ENCODE measurements at places on chromosomes 4 and X. TPM values are rescaled to one million over a fixed set of nuclear protein-coding genes. Genes with fewer than 3 reads are reported as not detected.

GRCh38 chr4:157195374-157195773 lies 25.2 kb upstream of the GRIA2 start:
- H3K4me1 ChIP-seq: no peaks in the 10 kb centered on the region
- H3K27ac ChIP-seq: no peak overlapping the region
- H3K27me3 ChIP-seq: no peaks in the 10 kb centered on the region

- peak overlapping the region; percentile 60 for H3K27ac ChIP-seq
- no peaks in the 10 kb centered on the region for H3K27me3 ChIP-seq
- H3K4me1 ChIP-seq: peaks cover 29% of the 10 kb centered on the region
- peak; percentile 46 for DNase-seq
Measured at GRCh38 chr4:7052923-7053715, 9.9 kb downstream of the TADA2B start.

DNA sequence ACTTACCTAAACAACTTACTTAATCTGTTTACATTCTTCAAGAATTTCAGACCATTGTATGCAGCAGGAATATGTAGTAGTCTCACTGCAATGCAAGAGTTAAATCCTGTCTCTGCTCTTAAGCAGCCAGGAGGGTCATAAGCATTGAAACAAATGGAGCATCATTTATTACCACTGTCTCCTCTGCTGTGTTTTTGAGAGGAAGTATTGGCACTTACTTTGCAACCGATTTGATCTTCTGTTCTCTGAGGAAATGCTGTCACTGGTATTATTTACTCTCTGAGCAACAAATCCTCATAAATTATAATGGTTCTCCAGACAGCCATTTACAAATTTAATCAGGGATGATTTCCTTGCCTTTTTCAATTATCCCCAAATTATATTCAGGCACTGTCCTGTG lies 1367.1 kb downstream of the STIM2 start:
- no peaks in the 10 kb centered on the region for H3K27me3 ChIP-seq
- no peak overlapping the region for H3K27ac ChIP-seq
- H3K4me1 ChIP-seq: no peaks in the 10 kb centered on the region

GRCh38 chr4:160709026-160709425 lies 1454.8 kb downstream of the FSTL5 start:
- peak; percentile 6 for DNase-seq
- no peaks in the 10 kb centered on the region for H3K36me3 ChIP-seq
- no peak overlapping the region for H3K4me3 ChIP-seq
- no peaks in the 10 kb centered on the region for H3K4me1 ChIP-seq

DNA sequence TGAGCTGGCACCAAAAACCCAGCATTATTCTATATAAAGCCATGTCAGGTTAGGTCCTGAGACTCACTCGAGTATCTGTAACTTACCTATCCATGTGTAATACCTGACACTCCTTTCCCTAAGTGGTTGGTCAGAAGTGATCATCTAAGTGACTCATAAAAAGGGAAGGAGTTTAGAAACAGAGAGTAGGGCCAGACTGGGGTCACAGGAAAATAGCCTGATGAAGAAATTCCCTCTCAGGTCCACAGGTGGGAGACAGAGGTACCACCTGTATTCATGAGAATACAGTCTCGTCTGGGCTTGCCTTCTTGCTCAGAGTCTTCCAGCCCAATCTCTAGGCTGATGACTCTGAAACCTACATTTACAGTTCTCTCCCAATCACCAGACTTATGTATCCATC lies 161.8 kb upstream of the MAP3K15 start:
- no peaks in the 10 kb centered on the region for H3K36me3 ChIP-seq

GRCh38 chrX:56812515-56813105 lies 83.6 kb downstream of the NBDY start:
- peak; percentile 48 for DNase-seq
- H3K27ac ChIP-seq: peak overlapping the region; percentile 36
- H3K4me3 ChIP-seq: no peak overlapping the region
- H3K4me1 ChIP-seq: peaks cover 18% of the 10 kb centered on the region
- H3K27me3 ChIP-seq: no peaks in the 10 kb centered on the region

DNA sequence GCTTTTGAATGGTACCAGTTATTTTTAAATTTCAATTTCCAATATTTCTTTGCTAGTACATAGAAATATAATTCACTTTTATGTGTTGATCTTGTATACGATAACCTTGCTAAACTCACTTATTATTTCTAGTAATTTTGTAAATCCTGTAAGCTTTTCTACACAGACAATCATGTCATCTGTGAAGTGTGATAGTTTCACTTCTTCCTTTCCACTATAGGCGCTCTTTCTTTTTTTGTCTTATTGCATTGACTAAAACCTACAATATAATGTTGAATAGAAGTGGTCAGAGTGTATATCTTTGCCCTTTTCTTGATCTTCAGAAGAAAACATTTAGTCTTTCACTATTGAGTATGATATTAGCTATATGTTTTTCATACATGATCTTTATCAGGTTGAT lies 76.6 kb downstream of the ZNF182 start:
- no peak overlapping the region for H3K27ac ChIP-seq
- no peak for DNase-seq
- no peaks in the 10 kb centered on the region for H3K4me1 ChIP-seq
- no peaks in the 10 kb centered on the region for H3K36me3 ChIP-seq
- H3K27me3 ChIP-seq: no peaks in the 10 kb centered on the region
- H3K4me3 ChIP-seq: no peak overlapping the region

The UGT2B15 gene
- 16.5 TPM for polyA plus RNA-seq

- no peaks in the 10 kb centered on the region for H3K27me3 ChIP-seq
- peak; percentile 1 for DNase-seq
- H3K36me3 ChIP-seq: no peaks in the 10 kb centered on the region
Measured at GRCh38 chr4:161629694-161630441, 533.9 kb downstream of the FSTL5 start.

The SFRP2 gene
- polyA plus RNA-seq: 1.2 TPM

DNA sequence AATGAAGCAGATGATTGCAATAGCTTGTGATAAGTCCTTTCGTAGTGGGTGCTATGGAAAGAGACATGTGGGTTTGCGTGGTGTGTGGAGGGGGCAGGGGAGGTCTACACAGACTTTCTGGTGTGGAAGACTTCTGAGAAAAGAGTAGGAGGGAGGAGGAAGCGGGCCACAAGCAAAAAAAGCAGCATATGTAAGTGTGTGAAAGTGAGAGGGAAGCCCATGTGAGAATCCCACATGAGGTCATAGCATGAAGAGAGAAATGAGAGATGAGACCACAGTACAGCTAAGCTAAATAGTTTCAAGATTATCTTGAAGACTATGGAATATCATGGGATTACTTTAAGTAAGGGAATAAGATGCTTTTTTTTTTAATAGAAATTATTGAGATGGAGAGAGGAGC lies 2039.9 kb upstream of the TENM3 start:
- no peaks in the 10 kb centered on the region for H3K4me1 ChIP-seq
- H3K36me3 ChIP-seq: no peaks in the 10 kb centered on the region
- H3K4me3 ChIP-seq: no peak overlapping the region

DNA sequence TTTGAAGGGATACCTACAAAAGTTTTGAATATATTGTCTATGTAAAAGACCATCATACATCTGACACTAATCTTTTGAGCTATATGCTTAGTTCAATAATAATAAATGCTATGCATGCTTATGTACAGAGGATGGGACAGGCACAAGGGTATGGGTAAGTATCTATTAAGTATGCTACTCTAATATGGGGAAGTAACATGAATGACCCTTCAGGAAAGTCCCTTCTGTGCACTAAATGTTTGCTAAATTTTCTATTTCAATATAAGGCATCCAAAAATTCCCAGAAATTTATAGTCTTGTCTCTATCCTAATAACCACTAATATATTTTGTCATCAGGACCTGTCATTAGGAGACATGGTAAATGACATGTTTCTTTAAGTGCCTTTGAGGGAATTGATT lies 19.0 kb downstream of the ATP8A1 start:
- H3K4me1 ChIP-seq: no peaks in the 10 kb centered on the region
- H3K27ac ChIP-seq: no peak overlapping the region
- no peaks in the 10 kb centered on the region for H3K27me3 ChIP-seq
- no peak overlapping the region for H3K4me3 ChIP-seq
- DNase-seq: no peak

GRCh38 chrX:25191403-25191802 lies 175.6 kb upstream of the ARX start:
- H3K27ac ChIP-seq: no peak overlapping the region
- no peak for DNase-seq
- H3K4me1 ChIP-seq: no peaks in the 10 kb centered on the region

DNA sequence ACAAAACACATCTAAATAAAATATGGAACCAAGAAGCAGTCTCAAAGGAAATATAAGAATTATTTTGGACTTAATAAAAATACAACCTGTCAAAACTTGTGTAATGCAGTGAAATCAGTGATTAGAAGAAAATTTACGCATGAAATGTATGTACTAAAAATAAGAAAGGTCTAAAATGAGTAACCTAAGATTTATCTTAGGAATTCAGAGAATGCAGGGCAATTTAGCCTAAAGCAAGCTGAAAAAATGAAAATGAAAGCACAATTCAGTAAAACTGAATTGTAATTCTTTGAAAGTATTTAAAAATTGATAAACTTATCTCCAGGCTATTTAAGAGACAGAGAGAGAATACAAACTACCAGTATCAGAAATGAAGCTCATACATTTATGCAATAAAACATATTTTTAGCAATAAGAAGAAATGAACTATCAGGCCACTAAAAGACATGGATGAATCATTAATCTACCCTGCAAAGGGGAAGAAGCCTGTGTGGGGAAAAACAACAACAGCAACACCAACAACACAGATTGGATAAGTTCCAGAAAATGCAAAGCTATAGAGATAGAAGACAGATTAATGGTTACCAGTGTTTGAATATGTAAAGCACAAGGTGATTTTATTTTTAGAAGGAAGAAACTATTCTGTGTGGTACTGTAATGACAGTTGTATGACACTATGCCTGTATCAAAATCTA lies 442.0 kb upstream of the ADGRL3 start:
- H3K4me1 ChIP-seq: no peaks in the 10 kb centered on the region
- H3K27me3 ChIP-seq: no peaks in the 10 kb centered on the region
- no peak overlapping the region for H3K4me3 ChIP-seq
- no peaks in the 10 kb centered on the region for H3K36me3 ChIP-seq

The ANXA5 gene
- polyA plus RNA-seq: 169 TPM

- H3K4me3 ChIP-seq: no peak overlapping the region
- no peaks in the 10 kb centered on the region for H3K4me1 ChIP-seq
- H3K27me3 ChIP-seq: no peaks in the 10 kb centered on the region
- H3K27ac ChIP-seq: no peak overlapping the region
- no peak for DNase-seq
Measured at GRCh38 chrX:108105473-108105872, 13.9 kb downstream of the ATG4A start.

GRCh38 chr4:55355555-55355954 lies 9.5 kb downstream of the SRD5A3 start:
- H3K4me1 ChIP-seq: no peaks in the 10 kb centered on the region
- H3K4me3 ChIP-seq: no peak overlapping the region
- H3K27ac ChIP-seq: no peak overlapping the region
- no peaks in the 10 kb centered on the region for H3K27me3 ChIP-seq

The PDGFRA gene
- polyA plus RNA-seq: 8.2 TPM

DNA sequence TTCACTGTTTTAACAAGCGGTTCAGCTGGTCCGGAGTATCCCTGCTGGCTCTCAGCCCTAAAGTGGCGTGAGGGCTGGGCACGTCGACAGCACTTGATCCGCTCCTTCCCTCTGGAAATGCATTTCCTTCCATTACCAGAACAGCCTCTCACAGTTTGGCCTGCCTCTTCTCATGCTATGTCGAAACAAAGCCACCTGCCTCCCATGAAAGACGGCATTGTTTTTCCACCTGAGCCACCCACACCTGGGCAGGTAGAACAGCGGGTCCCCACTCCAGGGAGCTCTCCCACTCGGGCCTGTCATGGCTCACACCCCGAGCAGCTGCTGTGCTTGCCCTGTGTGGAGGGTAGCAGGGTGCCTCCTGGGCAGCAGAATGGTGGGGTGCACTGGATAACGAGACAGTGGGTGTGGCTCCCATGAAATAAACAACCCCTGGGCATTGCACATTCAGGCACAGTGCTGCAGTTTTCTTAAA lies 86.2 kb downstream of the FHDC1 start:
- H3K36me3 ChIP-seq: no peaks in the 10 kb centered on the region
- no peaks in the 10 kb centered on the region for H3K27me3 ChIP-seq
- DNase-seq: peak; percentile 59
- H3K4me3 ChIP-seq: no peak overlapping the region
- H3K4me1 ChIP-seq: no peaks in the 10 kb centered on the region

- no peaks in the 10 kb centered on the region for H3K27me3 ChIP-seq
- H3K4me1 ChIP-seq: no peaks in the 10 kb centered on the region
- DNase-seq: no peak
- no peak overlapping the region for H3K27ac ChIP-seq
- no peaks in the 10 kb centered on the region for H3K36me3 ChIP-seq
- H3K4me3 ChIP-seq: no peak overlapping the region
Measured at GRCh38 chr4:165982934-165983333, 109.9 kb downstream of the TLL1 start.

DNA sequence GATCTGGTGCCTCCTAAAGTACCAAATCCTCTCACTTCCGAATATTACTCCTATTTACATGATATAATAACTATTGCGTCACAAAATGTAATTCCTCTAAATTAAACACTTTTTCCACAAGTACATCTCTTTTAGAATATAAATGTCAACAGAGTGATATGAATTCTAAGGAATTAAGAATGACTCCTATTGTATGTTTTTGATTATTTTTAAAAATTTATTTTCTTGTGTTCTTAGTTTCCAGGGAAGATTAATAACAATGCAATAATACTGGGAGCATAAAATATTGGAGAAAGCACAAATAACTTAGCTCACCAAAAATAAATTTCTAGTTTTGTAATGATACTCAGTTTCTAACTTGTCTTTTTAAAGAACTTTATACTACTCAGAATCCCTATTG lies 184.9 kb downstream of the PCDH18 start:
- no peak overlapping the region for H3K27ac ChIP-seq
- no peak for DNase-seq
- H3K36me3 ChIP-seq: no peaks in the 10 kb centered on the region
- H3K4me3 ChIP-seq: no peak overlapping the region
- H3K27me3 ChIP-seq: no peaks in the 10 kb centered on the region

The CT45A1 gene
- polyA plus RNA-seq: not detected

The RLIM gene
- polyA plus RNA-seq: 4.9 TPM

DNA sequence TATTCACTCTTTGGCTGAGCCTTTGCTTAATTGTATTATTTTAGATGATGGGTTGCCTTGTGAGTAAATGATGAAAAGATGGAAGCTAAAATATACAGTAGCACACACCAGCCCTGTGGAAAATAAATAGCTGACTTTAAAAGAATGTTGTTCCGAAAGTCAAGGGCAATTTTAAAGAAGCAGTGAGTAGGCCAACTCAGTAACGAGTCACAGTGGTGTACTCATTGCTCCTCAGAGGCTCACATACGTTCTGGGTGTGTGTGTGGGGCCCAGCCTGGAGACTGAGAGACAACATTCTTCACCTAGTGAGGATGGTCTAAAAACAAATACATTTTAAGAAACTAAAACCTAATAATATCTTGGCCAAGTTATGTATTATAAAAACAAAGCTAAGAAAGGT lies 640.3 kb downstream of the TRIML1 start:
- H3K4me1 ChIP-seq: no peaks in the 10 kb centered on the region
- H3K36me3 ChIP-seq: no peaks in the 10 kb centered on the region
- H3K27ac ChIP-seq: no peak overlapping the region
- no peak for DNase-seq
- H3K27me3 ChIP-seq: no peaks in the 10 kb centered on the region

Measured in stomach (tissue), 19 donors.